ENCODE measurements at places on chromosomes 5 and 9.
A peak's percentile ranks its signal among the peaks of the same experiment; 100 is the strongest.

DNA sequence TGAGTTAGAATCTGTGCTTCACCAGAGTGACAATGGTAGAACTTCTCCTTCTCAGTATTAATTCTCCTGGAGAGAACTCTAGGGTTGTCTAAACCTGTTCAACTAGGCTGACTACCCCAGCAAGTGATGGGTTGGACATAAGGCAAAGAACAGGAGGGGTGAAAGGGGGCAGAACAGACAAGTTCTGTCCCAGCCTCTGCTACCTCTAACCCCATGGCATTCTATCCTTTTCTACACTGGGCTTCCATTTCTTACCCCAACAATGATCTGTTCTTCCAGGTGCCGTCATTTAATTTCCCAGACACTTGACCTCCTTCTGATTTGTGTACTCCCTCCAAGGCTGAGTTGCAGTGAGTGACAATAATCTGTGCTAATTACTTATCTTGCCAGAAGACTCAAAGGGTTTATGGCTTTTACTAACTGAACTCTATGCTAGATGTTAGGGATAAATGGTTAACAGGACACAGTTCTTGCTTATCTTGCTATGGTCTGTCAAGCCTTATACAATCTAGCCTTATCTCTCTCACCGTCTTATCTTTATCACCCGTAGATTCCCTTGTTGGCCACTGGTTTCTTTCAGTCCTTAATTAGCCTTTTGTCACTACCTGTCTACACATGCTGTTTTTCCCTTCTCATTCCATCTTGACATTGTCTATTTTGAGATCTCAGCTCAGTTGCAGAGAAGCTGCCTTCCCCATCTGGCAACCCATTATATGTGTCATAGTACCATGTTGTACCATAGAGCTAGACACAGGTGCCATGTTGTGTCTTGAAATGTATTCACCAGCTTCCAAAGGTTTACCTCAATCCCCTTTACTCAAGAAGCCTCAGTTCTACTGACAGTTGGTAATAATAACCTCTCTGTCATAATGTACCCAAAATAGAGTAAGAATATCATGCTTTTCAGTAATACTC, 10.0 kb upstream of the MATR3 start:
- DNase-seq: no peak

DNA sequence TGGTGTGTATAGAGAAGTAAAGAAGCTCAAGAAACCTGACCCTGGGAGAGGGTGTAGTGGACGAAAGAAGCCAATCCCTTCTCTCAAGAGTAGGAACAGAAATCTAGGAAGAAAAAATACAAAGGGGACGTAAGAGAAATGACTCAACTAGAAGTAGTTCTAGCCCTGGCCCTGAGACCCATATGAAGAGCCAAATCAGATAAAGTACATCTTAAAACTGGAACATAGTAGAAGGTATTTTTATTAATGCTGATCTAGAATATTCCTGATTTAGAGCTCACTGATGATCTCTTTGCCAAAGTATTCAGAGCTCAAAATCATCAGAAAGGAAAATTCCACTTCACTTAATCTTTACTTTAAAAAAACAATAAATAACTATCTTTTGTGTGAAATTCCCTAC, 184.8 kb downstream of the MLLT3 start:
- DNase-seq: peak; percentile 54

DNA sequence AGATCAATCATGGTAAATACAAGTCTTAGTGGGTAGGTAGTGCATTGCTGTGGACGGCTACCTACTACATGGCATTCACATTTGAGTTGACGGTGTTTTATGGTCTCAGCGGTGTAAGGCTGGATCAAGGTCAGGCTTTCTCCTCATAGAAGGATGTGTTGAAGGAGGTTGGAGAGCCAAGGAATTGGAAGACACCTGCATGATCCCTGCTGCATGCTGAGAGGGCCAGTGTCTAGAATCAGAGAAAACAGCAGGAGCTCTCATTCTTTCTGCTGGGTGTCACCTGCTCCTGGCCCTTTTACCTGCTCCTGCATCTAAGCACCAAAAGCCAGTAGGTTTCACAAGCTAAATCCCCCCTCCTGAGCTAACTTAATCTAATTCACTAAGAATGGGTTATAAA, 88.2 kb downstream of the RGS7BP start:
- DNase-seq: no peak

DNA sequence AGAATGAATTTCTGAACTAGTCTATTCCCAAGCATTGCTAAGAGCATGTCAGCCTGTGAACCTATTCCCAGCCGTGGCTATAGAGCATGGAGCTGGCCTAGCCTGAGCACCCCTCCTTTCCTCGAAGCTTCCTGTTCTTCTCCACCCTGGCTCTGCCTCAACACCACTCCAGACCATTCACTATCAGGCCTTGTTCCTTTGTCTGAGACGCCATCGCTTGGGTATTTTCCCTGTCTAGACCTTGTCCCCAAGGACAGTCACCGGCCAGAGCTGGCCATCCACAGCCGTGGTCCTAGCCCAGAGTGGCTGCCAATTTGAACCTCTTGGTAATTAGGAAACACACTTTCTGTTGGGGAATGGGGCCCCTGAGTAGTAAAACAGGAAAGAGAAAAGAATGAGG, 105.8 kb downstream of the LIFR start:
- DNase-seq: no peak

- peak; percentile 75 for DNase-seq
Observed at GRCh38 chr9:125906144-125906543, 159.0 kb downstream of the PBX3 start.

- DNase-seq: peak; percentile 63
Observed at GRCh38 chr9:21016701-21017491, 14.5 kb downstream of the HACD4 start.

GRCh38 chr5:77131361-77131760, 44.3 kb upstream of the ZBED3 start:
- no peak for DNase-seq

GRCh38 chr9:116149844-116150243, 3.7 kb upstream of the PAPPA start:
- DNase-seq: peak; percentile 53

DNA sequence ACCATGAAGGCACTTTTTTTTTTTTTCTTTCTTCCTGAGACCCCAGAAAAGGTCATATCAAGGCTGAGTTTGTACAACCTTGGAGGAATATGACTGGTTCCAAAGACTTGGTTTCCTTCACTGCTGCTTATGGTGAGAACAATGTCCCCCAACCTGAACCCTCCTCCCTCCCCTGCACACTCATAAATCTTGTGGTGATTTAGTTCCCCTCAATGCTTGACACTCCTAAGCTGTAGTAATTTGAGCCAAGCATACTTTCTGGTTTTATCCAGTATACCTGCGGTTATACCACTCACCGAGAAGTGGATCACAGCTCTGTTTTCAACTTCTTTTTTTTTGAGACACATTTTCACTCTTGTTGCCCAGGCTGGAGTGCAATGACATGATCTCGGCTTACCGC, 149.9 kb upstream of the KLF4 start:
- no peak for DNase-seq

GRCh38 chr9:97970165-97970564, 13.0 kb upstream of the ANP32B start:
- DNase-seq: no peak

GRCh38 chr9:99411068-99411467, 189.0 kb downstream of the SEC61B start:
- no peak for DNase-seq

DNA sequence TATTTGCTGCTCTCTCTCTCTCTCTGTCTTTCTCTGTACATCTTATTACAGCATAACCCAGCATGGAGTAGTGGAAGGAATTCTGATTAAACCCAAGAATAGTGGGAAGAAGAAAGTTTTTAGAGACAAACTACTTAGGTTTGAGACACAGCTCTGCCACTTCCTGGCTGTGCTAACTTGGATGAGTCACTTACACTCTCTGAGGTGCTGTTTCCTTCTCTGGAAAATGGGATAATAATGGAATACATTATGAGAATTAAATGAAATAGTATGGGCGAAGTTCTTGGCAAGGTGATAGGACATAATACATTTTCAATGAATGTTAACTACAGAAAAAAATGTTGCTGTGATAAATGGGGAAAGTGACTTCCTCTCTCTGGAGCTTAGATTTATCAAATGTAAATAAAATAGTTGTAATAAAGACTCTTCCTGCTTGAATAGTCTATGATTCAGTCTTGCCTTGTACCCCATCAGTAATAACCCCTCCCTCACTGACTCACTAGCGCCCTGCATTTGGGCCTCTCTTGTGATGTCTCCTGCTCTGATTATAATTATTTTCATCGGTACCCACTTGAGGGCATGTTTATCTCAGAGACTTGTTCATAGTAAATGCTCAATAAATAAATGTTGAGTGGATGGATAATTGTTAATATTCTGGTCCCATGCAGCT, 27.6 kb downstream of the KIF4B start:
- no peak for DNase-seq

- peak; percentile 83 for DNase-seq
Observed at GRCh38 chr5:33049842-33050241, 338.7 kb downstream of the NPR3 start.

DNA sequence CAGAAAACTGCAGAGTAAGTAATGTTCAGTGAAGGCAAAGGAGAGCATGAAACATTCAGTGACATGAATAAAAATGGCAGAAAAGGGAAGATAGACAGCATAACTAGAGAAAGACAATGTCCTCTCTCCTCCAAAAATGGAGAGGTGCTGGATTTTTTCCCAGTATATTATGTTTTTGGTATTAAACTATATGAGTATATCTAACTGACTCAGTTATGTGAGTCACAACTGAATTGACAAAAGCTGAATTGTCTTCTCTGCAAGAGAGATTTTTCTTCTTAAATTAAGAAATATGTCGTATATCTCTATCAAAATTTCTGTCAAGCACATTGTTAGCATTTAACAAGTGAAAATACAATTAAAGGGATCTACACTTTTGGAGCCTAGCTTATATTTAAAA, 375.1 kb downstream of the CHSY3 start:
- peak; percentile 29 for DNase-seq

DNA sequence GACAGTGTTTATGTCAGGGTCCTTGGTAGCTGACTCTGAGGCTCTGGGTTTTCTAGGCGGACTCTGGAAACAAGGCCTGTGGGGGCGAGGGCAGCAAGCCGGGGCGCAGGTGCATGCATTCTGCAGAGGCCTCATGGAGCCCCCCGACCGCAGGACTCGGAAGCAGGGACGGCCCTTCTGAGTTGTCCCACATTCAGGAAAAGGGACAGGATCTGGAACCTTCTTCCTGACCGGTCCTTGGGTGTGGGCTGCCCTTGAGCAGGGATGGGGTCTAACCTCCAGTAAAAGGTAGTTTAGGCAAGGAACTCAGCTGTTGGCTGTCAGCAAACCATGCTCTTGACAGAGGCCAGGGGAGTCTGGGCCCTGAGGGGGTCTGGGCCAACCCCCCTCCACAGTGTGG, 7.4 kb upstream of the COL5A1 start:
- no peak for DNase-seq

DNA sequence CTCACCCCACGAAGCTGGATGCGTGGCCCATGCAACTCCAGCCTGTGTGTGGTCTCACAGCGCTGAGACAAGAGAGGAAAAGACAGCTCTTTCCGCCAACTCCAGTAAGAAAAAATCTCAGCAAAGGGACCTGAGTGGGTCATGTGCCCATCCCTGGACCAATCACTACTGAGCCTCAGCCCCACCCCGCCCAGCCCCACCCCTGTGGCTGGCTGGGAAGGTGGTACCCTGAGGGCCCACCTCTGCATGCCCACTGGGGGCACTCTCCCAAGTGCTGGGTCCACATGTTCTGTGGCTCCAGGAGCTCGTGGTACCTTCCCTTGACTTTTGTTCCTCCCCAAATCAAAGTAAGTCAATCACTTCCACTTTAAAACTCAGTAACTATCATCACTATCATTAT, 105.1 kb upstream of the SMIM23 start:
- DNase-seq: no peak

DNA sequence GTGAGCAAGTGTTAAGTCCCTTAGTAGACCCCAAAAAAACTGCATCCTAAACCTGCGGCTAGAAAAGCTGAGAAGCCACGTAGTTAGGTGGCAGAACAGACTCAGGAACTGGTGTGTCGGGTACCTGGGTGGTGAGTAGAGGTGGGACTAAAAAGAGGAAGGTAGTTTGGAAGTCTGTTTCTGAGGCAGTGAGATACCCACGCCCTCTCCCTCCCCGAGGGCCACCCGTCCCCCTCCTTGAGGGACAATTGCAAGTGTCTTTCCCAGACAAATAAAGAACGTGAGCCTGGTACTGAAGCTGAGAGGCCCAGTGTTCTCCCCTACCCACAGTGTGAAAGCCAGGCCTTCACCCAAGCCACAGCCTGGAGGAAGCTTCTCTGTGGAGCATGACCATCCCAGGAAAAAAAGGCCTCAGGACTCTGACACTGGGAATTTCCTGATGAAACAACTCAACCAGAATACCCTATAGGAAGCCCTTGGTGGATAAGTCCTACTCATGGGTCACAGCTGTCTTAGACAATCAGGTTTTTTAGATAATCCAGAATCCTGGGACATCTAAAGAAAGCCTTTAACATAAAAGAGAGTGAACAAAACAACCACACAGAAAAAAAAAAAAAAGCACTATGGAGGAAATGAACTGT, 7.0 kb upstream of the CD74 start:
- no peak for DNase-seq

- peak; percentile 27 for DNase-seq
Observed at GRCh38 chr5:83744821-83745220, 24.2 kb upstream of the HAPLN1 start.

- no peak for DNase-seq
Observed at GRCh38 chr9:137977571-137978261, 100.1 kb downstream of the CACNA1B start.

- DNase-seq: no peak
Observed at GRCh38 chr5:80953587-80953986, 6.6 kb upstream of the RASGRF2 start.

- DNase-seq: peak; percentile 52
Observed at GRCh38 chr5:143213231-143213850, 190.1 kb downstream of the NR3C1 start.

- no peak for DNase-seq
Observed at GRCh38 chr9:129888293-129889121, 53.2 kb downstream of the USP20 start.

DNA sequence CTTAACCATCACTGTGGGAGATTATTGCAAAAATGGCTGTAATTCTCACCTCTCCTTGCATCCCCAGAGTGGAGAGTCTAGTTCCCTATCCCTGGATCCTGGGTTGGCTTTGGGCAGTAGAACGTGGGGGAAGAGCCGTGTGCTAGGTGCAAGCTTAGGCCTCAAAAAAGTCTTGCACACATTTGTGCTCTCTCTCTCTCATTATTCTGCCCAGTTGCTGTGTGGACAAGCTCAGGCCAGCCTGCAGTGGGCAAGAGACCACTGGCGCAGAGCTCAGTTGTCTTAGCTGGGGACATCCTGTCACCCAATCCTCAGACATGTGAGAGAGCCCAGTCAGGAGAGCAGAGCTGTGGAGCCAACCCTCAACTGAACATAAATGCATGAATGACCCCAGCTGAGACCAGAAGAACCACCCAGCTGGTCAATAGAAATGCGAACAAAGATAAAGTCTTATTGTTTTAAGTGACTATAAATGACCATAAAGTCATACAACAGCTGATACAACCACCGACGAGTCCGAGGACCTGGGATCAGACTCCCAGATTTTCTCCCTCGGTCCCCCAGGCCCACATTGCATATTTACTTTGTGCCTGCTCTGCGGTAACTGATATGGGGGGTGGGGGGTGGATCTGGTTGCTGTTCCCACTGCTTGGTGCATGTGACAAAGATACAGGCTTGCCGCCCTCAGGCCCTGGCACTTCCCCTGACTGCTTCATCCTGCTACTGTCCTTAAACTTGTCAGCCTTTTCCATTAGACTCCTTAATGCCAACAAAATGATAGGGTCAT, 166.4 kb upstream of the MVB12B start:
- no peak for DNase-seq

GRCh38 chr5:137757634-137758033, 3.5 kb upstream of the HNRNPA0 start:
- DNase-seq: no peak

- no peak for DNase-seq
Observed at GRCh38 chr5:8363138-8363537, 494.2 kb downstream of the MTRR start.
